Stimulated activated CD4-positive, alpha-beta T cell treated with anti-CD3 and anti-CD28 coated beads, Interleukin-2, amount 100 ng/mL, for 4 hours (primary cell): ENCODE measurements at places on chromosomes 2 and 18.

DNA sequence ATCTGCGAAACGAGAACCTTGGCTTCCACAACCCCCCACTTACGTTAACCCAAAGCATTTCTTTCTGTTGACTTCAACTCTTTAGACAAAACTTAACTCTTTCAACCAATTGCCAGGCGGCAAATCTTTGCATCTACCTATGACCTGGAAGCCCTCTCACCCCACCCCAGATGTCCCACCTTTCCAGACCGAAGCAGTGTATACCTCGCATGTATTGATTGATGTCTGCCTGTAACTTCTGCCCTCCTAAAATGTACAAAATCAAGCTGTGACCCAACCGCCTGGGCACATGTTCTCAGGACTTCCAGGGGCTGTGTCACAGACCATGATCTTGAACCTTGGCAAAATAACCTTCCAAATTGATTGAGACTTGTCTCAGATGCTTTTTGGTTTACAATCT is 12.3 kb downstream of the AQP12B start:
- no peak for DNase-seq

GRCh38 chr2:64594226-64594989 is 59.3 kb downstream of the SERTAD2 start:
- DNase-seq: no peak

DNA sequence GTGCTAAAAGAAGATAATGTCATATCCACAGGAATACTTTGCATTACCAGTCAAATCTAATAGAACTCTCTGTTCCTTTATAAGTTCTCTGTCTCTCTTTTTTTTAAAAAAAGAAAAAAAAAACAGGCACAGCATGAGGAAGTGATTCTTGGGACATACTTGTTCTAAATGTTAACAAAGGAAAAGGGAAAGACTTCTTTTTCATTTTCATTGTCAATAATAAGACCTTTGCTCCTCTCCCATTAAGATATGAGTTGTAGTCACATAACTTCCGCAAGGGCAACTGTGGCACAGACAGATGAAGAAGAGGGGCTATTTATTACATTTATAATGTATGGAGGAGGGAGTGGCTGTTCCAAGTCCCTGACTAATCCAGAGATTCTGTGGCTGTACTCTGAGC is 4.7 kb downstream of the CD302 start:
- no peak for DNase-seq

DNA sequence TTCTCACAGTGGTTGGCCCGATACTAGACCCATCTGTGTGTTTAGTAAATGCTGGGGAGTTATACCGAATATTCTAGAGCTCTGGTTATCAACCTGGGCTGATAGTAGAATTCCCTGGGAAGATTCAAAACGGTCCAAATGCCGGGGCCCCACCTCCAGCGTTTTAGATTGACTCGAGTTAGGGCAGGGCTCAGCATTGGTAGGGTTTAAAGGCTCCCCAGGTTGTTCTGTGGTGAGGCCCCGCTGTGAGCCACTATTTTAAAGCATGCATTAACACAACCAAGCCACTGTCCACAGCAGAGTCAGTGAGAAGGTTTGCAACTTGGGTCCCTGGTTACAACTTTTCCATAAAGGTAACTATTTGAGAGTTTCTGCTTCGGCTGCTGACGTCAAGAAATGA is 73.6 kb downstream of the DYSF start:
- no peak for DNase-seq

DNA sequence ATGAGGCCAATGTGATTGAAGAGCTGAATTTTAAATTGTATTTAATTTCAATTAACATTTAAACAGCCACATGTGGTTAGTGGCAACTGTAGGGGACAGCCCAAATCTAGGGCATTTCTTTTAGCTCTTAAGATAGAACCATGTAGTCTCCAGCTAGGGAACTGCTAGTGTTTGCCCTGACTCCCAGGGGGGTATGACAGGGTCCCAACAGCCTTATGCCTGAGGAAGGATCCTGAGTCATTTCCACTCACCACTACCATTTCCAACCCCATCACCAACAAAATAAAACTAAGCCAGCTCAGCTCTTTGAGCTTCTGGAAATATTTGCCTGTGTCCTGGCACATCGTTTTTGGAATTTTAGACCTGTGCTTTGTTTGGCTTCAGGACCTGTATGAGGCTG is 13.7 kb upstream of the GMCL1 start:
- DNase-seq: no peak

DNA sequence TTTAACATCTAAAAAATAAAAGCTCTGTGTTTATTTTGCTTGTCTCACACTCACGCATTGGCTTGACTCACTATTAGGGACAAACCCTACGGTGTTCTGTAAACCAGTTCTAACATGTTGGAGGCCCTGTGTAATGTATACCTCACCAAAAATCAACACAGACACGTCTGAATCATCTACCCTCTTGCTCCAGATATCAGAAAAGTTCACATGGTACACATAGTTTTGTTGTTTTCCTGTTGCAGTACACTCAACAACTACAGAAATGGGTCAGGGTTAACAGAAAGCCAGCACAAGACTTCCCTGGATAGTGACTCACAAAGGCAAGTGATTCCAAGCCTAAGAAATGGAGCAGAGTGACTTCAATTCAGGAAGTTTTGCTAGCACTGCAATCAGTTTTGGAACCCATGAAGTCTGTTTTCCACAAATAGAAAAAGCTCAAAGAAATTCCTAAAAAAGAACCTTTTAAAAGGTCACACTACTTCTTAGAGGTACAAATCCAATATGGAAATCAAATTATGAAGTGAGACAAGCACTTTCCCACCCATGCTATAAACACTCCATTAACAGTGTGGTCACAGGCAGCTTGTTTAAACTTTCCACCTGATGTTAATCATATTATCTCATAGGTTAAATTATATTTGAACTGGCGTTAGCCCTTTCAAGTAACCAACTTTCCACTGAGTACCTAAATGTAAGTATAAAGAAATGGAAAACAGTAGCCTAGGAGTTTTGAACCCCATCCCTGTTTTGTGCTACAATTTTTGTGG is 87.4 kb downstream of the GAREM1 start:
- no peak for DNase-seq

GRCh38 chr18:66226782-66227181 is 377.1 kb downstream of the CDH19 start:
- no peak for DNase-seq

- no peak for DNase-seq
Observed at GRCh38 chr2:96113951-96114350, 2.4 kb downstream of the ADRA2B start.

DNA sequence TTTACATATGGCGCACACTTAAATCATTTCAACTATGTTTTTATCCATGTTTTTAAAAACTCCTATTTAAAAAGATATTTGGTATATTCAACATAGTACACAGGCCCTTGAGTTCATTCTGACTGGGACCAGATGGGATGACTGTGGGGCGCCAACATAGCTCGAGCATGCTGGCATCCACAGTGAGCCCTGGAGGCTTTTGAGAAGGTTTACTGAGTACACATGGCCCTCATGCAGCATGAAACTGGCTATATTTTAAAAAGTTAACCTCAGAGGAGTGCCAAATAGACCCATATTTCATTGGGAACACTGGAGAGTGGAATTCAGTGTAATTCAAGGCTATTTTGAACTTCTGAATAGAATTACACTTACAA is 83.6 kb downstream of the CCDC85A start:
- no peak for DNase-seq

DNA sequence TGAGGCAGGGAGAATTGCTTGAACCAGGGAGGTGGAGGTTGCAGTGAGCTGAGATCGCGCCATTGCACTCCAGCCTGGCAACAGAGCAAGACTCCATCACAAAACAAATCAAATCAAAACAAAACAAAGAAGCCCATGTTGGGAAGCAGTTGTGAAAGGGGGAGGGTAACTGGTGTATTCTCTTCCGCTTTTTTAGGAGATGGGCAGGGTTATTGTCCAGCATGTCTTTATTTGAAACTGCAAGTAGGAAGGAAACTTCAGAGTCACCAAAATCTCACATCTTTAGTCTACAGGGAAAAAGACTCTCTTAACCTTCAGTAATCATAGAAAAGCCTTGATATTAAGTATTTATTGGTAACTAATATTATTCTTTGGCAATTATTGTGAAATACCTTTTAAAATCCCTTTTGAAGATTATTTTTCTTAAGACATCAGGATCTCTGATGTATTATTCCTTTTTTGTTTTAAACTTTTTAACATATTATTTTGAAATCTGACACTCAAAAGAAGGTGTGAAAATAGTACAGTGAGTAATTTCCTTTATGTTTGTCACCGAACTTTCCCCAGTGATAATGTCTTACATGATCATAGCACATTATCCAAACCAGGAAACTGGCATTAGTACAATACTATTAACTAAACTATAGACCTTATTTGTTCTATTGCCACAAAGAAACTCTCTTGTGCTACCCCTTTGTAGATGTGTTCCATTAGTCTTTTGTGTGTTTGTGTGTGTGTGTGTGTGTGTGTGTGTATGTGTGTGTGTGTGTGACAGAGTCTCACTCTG is 84.3 kb upstream of the LTBP1 start:
- no peak for DNase-seq

- no peak for DNase-seq
Observed at GRCh38 chr2:115369400-115369799, 927.0 kb downstream of the DPP10 start.

DNA sequence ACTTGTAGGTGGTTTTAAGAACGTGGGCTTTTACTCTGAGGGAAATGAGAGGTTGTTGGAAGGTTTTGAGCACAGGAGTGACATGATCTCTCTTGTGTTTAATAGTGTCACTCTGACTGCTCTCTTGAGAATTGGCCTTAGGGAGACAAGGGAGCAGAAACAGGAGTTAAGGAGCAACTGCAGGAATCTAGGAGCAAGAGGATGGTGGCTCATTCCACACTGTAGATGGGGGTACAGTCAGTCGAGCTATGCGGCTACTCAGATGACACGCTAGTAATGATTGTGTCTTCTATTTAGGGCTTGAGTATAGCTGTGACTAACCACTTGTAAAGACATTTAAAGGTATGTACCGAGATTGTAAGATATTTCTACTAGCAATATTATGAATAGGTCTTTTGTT is 87.4 kb downstream of the RPRM start:
- DNase-seq: no peak

DNA sequence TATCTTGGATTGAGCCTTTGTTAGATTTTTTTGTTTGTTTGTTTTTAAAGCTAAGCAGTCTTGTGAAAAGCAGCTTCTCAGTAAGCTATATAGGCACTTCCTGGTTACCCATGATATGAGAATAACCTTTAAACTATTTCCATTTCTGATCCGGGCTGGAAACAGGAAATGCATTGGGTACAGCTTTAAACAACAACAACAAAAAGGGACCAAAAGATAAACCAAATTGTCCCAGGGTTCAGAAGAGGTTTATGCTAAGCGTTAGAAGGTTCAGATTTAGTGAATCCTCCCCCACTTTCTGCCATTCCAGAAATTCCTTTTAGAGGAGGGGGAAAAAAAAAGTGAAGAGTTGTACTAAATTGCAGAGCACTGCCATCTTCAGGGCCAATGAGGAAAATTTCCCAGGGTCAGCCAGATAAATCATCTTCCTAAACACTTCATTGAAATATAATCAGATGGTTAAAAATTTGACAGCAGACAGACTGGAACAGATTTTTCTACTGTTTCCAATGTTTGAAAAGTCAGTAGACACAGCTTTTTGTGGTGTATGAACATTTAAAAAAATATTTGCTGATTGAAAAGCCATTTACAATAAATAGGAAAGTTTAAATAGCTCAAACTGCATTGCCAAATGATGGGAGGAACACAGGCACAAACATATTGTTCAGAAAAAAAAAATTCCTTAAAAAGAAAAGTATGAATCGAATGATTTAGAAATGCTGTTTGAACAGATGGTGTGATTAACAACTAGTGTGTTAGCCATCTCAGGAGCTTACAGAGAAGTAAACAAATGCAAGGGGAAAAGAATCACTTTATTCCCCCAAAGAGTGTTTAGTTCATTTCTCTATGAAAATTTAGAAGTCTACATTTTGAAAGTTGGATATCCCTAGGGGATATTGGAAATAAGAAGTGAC is 189.9 kb upstream of the TANK start:
- DNase-seq: no peak

- DNase-seq: no peak
Observed at GRCh38 chr2:55901322-55901721, 22.3 kb downstream of the EFEMP1 start.

DNA sequence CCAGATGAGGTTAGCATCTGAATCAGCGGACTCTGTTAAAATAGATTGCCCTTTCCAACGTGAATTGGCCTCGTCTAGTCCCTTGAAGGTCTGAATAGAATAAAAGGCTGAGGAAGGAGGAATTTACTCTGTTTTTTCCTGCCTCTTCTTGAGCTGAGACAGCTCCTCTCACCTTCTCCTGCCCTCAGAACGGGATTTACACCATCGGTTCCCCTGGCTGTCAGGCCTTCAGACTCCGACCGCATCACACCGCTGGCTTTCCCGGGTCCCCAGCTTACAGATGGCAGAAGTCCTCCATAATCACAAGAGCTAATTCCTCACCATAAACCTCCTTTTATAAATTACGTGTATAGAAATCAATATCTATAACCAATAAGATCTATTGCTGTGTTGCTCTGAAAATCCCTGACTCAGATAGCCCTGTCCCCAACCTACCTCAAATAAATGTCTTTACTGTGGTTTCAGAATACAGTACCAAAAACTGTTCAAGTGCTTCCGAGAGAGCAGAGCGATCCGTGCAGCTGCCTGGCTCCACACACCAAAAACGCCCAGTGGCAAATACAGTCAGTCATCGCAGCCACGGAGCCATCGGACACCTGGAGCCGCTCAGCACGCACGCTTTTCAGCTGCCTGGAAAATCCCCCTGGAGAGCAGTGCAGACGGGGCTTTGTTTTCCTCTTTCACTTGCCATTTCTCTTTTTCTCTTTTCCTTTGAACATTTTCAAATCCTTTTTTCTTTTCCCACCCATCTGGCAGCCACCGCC is 196.9 kb downstream of the NRP2 start:
- no peak for DNase-seq
